ENCODE measurements at places on chromosomes 13 and 19.

- no peak for DNase-seq
Measured at GRCh38 chr19:10142701-10143375, 23.1 kb upstream of the EIF3G start.

GRCh38 chr13:109759609-109760008, 26.8 kb downstream of the IRS2 start:
- no peak for DNase-seq

DNA sequence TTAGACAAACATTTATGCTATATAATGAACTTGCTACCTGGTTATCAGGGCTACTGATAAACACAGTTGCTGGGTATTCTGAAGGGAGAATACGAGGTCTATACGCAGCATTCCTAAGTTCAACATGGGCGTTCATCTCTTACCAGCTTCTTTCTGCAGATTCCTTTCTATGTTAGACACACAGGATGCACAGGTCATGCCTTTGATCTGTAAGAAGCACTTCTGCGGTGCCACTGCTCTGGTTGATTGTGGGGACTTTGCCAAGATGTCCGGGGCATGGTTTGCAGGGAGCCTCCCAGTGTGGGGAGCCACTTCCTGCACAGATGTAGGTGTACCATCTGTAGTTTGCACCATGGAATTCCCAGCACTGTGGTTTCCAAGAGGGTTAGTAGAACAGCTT, 40.9 kb downstream of the ATP7B start:
- DNase-seq, result no peak

DNA sequence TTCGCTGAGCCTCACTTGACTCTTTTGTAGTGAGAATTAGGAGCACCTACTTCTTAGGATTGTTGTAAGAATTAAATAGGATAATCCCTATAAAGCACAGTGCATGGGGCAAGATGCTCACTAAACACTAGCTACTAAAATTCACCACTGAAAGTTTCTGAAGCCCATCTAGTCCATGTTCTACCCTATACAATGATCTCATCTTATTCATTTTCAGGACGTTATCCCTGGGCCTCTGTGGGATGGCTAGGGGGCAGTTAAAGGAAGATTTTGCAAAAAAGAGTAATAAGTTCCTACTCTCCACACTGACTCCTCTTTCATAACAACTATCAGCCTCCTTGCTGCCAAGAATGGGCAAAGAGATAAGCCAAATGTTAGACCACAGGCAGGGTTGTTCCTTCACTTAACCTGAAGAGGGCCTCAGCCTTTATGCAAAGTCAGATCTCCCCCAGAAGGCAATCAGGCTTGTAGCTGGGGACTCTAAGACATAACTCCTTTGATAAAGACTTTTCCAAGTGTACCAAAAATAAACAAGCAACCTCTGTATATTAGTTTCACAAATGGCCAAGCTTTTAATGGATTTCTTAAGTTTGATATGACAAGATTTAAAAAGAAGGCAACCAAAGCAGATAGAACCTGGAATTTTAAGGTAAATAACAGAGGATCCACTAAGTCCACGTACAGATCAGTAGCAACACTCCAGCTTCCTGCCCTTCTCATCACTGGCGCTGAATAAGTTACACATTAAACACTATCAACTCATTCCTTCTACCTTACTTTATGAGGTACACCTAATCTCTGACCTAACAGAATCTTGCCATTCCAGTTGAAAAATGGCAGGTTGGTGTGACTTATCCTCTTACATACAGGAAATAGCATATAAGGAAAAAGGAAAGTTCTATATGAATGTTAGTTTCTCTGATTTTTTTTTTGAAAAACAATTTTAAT, 44.4 kb downstream of the ELF1 start:
- no peak for DNase-seq

DNA sequence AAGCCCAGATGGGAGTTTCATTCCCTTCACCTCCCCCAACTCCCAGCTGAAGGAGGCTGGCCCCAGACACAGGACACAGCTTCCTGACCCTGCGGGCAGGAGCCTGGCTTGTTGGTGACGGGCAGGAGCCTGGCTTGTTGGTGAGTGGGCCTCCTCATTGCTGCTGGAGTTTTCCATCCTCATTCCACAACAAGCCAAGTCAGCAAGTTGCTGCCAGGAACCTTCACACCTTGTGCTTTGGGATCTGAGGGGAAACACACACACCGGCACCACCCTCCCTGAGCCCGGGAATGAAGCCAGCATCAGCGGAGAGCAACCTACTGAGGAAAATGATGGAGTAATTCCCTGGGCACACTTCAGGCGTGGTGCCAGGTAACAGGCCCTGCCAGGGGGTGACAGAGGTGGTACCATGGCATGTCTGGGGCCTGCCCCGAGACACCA, 74.9 kb downstream of the ALOX5AP start:
- no peak for DNase-seq

GRCh38 chr13:41492432-41493260, 35.3 kb downstream of the RGCC start:
- peak; percentile 32 for DNase-seq

DNA sequence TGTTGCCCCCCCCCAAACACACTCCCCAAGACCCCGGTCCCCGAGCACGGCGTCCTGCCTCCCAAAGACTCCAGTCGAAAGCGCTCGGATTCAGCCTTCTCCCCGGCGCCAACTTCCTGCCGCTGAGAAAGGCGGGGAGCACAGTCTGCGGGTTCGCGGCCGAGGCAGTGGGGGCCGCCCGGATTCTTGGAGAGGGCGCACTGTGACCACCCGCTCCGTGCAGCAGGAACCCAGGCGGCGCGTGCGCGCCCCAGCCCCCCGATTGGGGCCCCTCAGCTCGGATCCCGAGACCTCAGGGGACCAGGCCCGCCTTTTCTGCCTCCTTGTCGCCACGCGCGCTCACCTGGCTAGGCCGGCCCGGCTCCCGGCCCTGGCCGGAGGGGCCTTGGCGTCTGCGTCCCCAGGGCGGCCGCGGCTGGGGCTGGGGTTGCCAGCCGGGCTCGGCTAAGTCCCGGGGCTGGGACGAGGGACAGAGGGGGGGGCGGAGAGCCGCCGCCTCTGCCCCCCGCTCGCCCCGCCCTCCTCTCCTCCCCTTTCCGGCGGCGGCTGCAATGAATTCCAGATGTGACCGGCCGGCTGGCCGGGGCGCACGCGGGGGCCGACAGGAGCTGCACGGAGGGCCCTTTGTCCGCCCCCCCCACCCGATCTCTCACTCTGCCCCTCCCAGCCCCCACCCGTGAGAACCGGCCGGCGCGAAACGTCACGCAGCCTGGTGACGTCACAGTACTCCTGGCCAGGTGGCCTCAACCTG, at the start of gene S1PR2:
S1PR2 (minus strand) TSS at position 471 of the 751 bp plus-strand sequence. CDS start 6,426 bp downstream, outside the sequence.
- peak; percentile 92 for DNase-seq

- DNase-seq, result peak; percentile 87
Measured at GRCh38 chr13:114015111-114015968, 41.5 kb upstream of the C13orf46 start.

DNA sequence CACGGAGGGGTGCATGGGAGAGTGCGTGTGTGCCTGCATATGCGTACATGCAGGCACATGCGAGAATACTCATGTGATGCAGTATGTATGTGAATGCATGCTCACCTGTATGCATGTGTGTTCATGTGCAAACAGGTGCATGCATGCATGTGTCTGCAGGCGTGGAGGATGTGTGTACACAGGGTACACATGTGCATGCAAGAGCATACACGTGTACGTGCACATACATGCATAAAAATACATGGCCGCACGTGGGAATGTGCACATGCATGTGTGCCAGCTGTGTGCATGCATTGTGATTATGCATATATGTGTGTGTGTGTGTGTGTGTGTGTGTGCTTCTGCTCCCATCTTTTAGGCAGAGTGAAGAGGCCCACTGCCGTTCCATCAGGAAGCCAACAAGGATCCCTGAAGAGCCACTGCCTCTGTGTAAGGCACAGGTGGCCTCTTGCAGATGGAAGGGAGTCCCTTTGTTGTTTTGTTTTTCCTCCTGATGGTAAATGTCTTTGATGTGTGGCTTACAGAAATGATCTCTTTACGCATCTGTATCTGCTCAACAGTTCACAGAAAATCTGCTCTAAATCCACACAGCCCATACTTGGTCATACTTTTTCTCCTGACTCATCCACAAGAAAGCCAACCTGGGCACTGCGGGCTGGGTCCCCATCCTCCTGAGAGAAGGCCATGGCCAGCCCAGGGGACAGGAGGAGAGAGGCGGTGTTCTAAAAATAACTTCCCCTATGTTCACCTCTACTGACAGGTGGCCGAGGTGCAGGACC, 50.7 kb downstream of the KLF2 start:
- DNase-seq, result no peak

DNA sequence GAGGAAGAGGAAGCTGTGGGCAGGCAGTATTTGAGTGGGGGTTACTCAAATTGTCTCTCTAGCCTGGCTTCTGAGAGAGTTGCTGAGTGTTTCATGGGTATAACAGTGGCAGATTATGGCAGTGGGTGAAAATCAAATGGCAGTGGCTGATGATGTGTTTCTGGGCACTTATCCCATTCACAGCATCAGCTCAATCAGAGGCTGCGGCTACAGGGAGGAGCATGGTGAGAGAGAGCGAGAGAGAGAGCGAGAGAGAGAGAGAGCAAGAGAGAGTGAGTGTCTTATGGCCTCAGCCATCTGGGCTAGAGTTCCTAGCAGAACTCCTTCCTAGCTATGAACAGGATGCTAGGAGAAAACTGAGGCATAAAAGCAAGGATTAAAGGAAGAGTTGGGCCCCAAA, 178.9 kb downstream of the OLFM4 start:
- no peak for DNase-seq

DNA sequence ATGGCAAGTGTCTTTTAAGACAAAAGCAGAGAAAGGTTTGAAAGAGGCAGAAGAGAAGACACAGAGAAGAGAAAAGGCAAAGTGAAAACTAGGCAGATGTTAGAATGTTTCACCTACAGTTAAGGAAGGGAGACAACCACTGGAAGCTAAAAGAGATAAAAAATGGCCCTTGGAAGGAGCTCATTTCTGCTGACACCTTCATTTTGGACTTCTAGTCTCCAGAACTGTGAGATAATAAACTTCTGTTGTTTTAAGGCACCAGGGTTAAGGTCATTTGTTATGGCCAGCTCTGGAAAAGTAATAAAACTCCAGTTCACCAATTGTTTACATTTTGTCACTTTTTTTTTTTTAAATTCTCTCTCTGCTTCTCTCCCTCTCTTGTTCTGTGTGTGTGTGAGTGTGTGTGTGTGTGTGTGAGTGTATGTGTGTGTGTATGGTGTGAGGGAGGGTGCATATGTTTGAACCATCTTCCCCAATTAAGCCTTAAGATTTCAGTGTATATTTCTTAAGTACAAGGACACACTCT, 374.6 kb downstream of the DACH1 start:
- no peak for DNase-seq

DNA sequence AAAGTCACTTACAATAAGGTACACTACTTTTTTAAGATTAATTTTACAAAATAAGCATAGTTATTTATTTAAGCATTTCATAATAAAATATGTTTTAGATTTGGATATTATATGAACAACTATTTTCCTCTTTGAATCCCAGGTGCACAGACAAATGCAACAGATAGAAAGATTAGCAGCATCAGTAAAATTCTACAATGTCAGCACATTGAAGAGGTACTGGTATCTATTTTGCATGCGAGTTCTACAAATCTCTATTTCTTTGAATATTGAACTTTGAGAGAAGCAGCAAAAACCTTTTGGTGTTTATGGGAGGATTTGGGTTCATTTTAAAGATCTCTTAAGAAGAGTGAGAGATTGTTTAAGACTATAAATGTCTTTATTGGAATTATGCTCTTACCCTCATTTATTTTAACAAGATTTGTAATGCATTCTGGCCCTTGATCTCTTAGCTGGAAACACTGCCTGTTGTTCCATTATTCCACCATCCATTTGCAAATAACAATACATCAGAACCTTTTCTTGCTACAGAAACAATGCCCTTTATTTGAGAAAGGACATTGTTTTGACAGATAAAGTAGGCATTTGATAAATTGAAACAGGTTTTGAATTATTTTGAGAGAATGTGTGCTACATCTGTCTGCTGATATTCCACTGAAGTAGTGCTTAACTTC, 558.8 kb upstream of the KLHL1 start:
- DNase-seq, result no peak

GRCh38 chr13:89227356-89227755, 1556.2 kb downstream of the SLITRK5 start:
- DNase-seq, result no peak

DNA sequence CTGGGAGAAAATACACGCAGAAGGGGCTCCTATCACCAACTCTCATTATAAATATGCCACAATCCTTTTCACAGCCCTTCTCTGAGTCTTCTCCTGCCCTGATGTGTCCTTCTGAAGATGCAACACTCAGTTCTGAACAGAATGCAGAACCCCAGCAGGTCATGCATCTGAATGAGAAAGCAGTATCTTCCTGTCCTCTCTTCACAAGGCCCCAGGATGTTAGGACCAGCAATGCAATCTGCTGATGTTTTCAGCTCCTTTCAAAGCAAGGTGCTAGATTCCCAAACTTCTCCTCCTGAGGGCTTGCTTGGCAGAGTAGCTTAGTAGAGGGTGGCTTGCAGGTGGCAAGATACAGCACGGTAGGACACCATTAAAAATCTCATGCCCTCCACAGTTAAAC, 22.3 kb upstream of the DOCK9 start:
- DNase-seq, result no peak

DNA sequence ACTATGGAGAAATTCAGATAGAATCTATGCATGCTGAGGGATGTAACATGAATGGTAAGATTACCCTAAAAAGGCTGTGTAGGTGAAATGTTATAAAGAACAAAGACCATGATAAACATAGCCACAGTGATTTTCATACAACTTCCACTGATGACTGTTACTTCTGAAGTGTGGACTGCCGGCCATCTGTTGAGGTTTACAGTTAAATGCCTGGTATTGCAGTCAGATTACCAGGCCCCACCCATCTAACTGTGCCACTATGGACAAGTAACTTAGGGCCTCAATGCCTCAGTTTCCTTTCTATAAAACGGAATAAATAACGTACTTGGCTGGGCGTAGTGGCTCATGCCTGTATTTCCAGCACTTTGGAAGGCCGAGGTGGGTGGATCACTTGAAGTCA, 395.6 kb downstream of the KLF12 start:
- DNase-seq, result no peak

- no peak for DNase-seq
Measured at GRCh38 chr19:50851620-50852019, 3.1 kb upstream of the KLK3 start.

DNA sequence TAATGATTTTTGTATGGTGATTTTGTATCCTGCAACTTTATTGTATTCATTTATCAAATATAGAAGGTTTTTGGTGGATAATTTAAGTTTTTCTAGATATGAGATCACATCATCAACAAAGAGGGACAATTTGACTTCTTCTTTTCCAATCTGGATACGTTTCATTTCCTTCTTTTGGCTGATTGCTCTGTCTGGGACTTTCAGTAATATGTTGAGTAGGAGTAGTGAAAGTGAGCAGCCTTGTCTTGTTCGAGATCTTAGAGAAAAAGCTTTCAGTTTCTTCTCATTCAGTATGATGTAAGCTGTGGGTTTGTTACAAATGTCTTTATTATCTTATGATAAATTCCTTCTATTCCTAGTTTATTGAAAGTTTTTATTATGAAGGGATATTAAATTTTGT, 352.0 kb upstream of the DACH1 start:
- DNase-seq, result peak; percentile 7

GRCh38 chr19:55340784-55341147, 1.1 kb downstream of the KMT5C start:
- DNase-seq, result no peak
